Activated naive CD4-positive, alpha-beta T cell treated with Interleukin-2 at 50 U/mL for 16 hours (primary cell): ENCODE measurements at places on chromosomes 2 and 18.
A peak's percentile ranks its signal among the peaks of the same experiment; 100 is the strongest.

- DNase-seq: no peak
These were observed 194.3 kb downstream of the GALNT1 start for GRCh38 chr18:35775887-35776286.

GRCh38 chr2:101416609-101417008 lies 29.3 kb upstream of the CREG2 start:
- no peak for DNase-seq

GRCh38 chr2:23697256-23698075 lies 229.5 kb downstream of the ATAD2B start:
- DNase-seq: no peak

GRCh38 chr2:204486805-204487204 lies 58.5 kb upstream of the PARD3B start:
- no peak for DNase-seq

GRCh38 chr2:216084547-216084946 lies 2.8 kb downstream of the TMEM169 start:
- DNase-seq: peak; percentile 7

GRCh38 chr2:9388199-9388681 lies 35.1 kb downstream of the ITGB1BP1 start:
- DNase-seq: no peak

DNA sequence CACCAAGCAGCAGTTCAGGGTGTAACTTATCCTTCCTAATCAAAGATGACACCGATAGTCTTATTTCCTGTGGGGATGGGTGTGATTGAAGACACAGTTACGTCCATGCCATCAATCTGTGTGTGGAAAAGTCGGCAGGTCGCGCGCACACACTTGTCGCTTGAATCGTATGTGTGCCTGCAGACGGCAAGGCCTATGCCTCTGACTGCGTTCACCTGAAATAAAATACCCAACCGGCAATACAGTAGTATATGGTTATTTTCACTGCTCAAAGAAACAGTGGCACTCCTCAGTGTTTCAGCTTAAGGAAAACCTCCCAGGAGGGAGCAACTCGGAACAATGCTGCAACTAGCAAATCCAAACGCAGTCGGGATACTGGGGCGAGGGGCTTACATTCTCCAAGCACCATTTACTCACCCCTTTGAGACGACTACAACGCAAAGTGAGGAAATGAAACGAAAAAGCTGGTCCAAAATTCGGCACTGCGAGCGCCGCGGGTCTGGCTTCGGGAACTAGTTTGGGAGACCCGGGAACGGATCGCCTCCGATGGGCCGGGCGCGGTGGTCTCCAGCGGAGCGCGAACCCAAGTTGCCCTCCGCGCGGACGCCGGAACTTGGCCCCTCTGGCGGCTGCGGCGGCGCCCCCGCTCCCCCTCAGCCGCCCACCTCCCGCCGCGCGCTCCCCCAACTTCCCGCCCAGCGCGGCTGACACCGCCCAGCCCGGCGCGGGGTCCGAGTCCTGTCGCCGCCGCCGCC lies 675 bp downstream of the PRKD3 start:
- DNase-seq: peak; percentile 31

DNA sequence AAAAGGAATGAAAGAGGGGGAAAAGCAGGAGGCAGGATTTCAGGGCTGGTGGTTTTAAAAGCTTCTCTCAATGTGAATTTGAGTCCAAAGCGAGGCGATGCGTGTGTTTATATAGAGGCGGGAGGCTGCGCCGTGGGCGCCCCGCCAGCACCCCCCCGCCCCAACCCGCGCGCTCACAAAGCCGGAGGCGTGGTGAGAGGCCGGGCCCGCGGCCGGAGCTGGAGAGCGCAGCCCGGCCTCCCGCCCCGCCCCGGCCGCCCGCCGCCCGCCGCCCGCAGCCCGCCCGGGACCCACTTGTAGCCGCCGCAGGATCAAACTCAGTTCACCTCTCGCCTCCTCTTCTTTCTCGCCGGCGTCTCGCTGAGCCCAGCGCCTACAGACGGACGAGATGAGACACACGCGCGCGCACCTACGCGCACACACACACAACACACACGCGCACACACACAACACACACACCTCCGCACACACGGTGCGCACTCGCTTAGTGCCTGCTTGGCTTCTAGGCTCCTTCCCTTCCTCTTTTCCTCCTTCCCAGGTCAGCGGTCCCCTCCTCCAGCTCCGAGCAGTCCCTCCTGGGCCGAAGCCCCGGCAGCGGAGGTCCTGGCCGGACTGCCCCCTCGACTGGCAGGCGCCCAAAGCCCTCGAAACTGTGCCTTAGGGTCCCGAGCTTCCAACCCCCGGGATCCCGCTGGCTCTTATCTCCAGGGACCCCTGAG lies 1.3 kb upstream of the CYP26B1 start:
- DNase-seq: peak; percentile 21

- no peak for DNase-seq
These were observed 1312.3 kb upstream of the PIK3C3 start for GRCh38 chr18:40642692-40643229.

DNA sequence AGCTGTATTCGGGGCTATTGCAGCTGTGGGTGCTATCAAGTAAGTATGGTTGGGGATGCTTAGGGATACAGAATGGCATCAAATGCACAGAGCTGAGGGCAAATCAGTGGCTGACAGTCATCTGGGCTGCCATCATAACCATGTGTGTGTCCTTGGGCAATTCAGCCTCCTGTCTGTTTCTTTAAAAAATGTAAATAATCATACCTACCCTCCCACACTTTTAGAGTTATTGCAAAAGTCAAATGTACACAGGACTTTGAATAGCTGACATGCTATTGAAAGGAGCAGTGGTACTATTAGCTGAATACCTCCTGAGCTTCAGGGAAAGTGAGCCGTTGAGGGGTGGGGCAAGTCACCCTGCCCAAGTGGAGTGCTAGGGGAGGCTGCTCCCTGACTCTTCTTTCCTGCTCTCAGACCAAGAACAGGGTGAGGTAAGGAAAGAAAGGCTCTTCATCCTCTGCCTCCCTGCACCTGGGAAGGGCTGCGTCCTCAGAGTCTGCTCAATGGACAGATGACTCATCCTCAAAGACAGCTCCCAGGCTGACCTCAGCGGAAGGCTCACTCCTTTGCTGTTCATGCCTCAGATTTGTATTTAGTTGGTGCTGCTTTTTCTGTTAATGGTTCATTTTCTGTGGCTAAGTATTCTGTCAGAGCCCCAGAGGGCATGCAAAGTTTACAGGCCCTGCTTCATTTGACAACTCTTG lies 54.9 kb upstream of the BZW1 start:
- no peak for DNase-seq

DNA sequence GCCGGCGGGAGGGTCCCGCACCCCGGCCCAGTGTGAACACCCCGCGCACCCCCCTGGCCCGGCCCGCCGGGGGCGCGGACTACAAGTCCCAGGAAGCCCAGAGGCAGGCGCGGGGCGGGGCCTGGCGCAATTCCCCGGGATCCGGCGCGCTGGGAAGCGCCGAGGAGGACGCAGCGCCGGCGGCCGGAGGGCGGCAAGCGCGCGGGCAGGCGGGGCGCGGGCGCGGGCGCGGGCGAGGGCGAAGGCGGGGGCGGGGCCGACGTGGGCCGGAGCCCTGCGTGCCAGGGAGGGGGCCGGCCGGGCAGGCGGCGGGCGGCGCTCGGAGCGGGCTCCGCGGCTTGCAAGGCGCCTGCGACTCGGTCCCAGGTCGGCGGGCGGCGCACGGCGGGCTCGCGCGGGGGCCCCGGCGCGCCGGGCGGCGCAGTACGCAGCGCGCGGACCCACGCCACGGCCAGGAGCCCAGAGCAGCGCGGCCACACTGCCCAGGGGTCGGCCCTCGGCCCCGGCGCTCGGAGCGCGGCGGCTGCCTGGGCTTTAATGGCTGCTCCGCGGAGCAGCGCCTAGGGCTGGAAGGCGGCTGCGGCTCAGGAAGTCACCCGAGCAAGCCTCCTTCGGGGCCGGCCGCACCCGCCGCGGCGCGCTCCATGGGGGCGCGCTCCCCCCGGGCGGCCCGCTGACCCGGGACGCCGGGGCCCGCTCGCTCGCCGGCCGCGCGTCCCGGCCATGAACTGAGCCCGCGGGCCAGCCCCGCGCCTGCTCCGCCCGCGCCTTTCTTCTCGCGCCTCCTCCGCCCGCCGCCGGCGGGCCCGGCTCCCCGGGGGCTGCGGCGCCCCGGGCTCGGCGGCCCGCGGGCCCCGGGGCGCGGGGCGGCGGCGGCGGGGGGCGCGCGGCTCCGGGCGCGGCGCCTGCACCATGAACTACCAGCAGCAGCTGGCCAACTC lies at the start of gene AGAP1:
TSS of gene AGAP1 (plus strand) at position 269 of the 941 bp plus-strand sequence.
- DNase-seq: no peak
